Stimulated activated CD4-positive, alpha-beta T cell treated with anti-CD3 and anti-CD28 coated beads, Interleukin-2, amount 100 ng/mL, for 24 hours (primary cell): ENCODE measurements at places on chromosomes 4 and X.

- no peak for DNase-seq
Measured at GRCh38 chrX:47515941-47516665, 33.1 kb upstream of the ZNF41 start.

DNA sequence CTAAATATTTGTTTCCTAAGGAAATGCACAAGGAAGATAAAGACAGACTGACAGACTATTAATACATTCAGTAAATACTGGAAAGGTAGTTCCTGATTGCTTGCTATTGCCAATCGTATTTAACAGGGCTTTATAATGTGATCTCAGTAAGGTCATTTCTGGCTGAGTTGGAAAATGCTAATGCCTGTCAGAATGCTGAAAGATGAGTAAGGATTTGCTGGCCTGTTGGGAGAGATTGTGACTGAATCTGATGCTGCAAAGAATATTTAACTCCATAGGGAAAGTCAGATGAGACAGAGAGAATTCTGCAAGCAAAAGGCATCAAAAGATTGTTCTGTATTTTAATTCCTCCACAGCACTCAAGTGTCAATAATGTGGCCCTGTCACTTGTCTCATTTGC, 169.0 kb downstream of the BEND2 start:
- no peak for DNase-seq

GRCh38 chr4:106011387-106011786, 116.1 kb downstream of the NPNT start:
- no peak for DNase-seq

GRCh38 chrX:7444967-7445366, 297.0 kb upstream of the PUDP start:
- DNase-seq: no peak

GRCh38 chr4:19905024-19905423, 346.7 kb upstream of the SLIT2 start:
- no peak for DNase-seq

GRCh38 chrX:111585337-111585736, 73.9 kb downstream of the SERTM2 start:
- no peak for DNase-seq

DNA sequence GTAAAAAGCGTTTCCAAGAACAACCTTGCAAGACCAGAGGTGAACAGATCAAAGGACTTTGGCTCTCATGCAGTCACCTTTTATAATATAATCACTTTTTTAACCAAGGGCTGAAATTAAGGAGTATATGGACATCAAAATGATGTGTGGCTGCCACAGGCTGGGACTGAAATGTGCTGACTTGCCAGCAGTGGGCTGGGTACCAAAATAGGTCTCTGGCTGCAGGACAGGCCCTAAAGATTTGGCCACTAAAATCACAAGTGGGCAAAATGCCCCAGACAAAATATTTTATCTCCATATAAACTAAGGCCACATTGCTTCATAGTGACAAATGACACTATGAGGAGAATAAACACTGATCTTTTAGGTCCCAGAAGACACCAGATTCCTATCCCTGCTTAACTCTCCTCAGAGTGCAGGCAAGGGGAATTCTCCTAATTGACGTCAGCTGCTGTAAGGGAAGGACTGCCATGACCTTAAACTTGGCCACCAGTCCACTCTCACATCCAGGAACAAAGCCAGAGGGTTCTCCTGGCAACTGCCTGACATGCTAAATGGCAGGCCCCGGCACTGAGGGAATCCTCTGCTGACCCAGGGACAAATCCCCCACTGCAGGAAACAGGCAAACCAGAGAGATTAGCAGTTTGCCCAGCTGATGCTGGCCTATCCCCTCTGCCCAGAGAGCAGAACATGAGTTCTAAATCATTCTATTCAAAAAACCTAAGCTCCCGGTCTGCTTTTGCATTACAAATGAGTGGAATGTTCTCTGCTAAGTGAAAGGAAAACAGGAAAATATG, 155.8 kb downstream of the PPP3CA start:
- DNase-seq: no peak

GRCh38 chr4:113971706-113972360, 7.6 kb downstream of the ARSJ start:
- DNase-seq: no peak

DNA sequence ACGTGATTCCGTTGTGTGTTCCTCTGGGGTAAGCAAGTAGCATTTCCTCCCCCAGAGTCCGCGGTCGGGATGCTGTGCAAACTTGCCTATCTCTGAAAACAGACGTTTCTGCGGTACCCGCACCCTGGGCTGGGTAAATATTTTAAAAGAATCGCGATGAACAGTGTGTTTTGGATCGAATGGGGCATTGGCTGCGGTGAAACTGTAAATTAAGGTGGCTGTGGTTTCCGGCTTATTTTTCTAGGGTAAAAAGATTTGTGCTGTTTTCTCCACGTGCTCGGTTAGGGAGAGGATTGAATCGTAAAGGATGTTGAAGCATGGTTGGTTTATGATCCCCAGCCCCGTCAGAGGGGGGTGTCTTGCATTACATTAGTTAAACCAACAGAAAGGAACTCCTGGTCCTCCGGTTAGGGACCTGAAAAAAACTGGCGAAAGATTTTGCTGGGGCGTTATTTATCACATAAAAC, 1.2 kb downstream of the HHIP start:
- DNase-seq: peak; percentile 14

DNA sequence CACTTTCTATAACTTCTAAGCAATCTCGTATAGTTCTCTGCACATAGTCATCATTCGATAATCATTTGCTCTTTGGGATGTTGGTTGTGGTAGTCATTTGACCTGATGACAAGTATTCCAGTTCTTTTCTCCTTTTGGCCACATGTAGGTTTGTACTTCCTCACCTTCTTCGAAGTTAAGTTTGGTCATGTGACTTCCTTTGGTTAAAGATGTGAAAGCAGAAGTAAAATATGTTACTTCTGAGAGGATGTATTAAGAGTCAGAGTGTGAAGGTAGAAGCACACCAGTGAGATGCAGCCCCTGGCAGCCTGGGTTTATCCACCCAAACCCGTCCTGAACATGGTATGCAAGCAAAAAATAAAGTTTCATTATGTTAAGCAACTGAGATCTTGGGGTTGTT, 48.9 kb upstream of the ZNF518B start:
- no peak for DNase-seq

DNA sequence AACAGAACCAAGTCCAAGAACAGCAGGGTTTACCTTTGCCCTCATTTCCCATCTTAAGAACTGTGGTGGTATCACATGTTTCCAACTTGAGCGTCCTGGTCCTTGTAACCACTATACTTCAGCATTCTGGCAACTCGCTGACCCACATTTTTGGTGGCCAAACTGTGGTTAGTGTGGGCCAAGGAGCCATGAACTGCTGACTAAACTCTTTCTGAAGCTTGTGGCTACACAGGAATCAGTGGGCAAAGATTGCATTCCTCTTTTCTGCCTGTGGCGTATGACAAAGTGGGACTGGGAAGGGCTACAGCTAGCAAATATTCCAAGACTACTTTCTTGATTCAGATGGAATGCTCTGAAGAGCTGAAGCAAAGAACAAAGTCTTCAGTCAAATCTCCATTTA, 106.3 kb upstream of the MID1 start:
- no peak for DNase-seq

DNA sequence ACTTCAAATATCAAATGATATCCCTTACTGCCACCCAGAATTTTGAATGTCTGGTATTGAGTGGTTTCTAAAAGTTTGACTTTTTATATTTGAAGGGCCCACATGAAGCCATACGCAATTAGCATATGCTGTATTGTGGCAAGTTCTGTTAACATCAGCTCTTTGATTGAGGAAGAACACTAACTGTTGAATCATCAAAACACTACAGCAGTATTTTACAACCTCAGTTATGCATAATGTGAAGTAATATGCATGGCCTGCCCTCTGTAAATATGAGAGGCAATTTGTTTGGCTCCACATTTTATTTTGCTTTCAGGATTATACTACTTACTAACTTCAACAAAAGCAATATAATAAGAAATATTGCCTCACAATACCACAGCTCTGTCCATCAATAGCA, 62.2 kb upstream of the DMD start:
- no peak for DNase-seq

DNA sequence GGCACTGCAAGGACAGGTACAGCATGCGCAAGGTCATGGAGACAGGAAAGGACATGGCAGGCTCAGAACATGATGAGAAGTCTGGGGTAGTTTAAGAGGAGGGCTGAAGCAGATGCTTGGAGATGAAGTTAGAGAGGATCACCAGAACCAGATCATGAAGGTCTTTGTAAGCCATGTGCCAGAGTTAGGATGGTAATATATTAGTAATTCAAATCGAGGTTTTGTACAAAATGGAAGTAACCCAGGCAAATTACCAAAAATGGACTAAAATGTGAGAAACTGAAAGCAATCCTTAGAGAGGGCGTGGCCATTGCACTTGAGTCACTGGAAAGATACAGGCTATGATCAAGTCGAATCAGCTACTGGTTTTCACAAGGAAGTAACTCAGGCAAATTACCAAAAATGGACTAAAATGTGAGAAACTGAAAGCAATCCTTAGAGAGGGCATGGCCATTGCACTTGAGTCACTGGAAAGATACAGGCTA, 13.5 kb downstream of the RXFP1 start:
- peak; percentile 17 for DNase-seq
